Stimulated activated CD4-positive, alpha-beta T cell treated with anti-CD3 and anti-CD28 coated beads, Interleukin-15, amount 100 ng/mL, for 1 hour (primary cell): ENCODE measurements at places on chromosomes 2 and 18.
A peak's percentile ranks its signal among the peaks of the same experiment; 100 is the strongest.

DNA sequence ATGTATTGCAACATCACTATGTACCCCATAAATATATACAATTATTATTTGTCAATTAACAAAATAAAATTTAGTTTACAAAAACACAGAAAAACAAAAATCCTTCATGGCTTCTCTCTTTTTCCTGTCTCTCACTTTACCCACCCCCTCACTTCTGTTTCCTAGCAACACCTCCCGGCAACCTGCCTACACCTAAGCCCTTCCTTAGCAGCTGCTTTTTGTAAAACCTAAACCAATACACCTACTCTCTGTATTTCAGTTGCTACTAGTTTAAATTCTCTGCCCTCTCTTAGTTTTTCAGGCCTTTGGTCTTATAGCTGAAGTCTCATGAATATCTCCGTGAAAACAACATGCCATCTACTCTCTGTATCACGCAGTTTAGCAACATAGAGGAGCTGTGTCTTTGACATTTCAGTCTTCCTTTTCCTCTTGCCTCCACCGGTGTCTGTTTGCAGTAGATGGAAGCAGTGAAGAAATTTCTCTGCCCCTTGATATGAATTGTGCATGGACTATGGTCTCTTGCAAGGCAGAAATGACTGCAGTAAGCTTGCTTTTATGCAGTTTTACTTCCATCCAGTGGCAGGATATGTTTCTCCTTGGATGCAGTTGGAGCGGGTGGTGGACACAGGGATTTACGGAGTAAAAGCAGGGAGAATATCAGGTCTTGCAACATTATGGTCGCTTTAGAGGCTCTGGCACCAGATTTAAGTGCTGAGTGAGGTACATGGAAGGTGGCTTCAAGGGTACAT, 42.0 kb upstream of the ZDBF2 start:
- DNase-seq = no peak

DNA sequence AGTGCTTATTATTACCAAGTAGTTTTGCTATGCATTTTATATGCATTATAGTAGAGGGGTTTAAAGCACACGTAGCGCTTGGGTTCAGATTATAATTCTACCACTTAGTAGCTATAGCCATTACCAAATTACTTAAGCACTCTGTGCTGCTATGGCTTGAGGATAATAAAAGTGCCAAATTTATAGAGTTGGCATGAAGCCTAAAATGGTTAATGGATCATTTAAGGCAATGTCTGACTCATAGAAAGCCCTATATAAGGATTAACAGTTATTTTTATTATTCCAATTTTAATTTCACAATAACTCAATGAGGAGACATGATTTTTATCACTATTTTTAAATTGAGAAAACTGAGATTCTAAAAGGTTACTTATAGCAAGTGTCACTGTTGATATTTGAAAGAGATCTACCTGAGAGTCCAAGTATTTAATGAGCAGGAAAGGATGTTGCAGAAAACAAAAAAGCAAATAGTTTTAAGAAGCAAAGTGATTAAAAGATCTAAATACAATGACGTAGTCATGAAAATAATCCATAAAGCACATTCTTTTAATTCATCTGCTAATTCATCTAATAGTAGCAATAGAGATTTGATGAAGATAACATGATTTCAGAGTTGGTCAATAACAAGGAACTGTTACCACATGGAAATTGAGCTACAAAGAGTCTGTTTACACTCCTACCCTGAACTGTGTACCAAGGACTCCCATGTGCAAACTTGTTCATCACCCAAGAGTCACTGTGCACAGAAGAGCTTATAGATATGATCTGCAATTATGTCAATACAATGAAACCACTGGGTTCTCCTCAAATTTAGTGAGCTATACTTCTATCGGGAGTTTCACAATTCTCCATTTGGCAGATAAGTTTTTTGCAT, 78.8 kb upstream of the DTNA start:
- DNase-seq = no peak

GRCh38 chr2:105691947-105692390, 52.7 kb upstream of the NCK2 start:
- no peak for DNase-seq

DNA sequence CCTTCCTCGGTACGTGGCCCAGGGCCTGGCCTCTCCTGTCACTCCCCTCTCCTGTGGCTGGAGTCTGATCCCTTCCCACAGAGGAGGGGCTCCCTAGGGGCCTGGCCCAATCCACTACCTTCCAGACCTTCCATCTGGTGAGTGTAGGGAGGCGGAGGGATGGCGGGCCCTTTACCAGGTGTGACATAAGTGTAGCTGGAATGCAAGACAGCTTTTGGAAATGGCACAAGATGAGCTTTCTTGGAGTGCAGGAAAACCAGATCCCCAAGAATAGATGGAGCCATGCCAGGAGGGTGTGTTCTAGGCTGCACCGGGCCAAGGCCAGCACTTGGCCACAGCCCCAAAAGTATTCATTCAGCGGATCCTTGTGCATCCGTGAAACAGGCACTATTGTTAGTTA, 30.1 kb downstream of the IGFBP5 start:
- no peak for DNase-seq

GRCh38 chr2:126312579-126312978, 343.4 kb upstream of the GYPC start:
- no peak for DNase-seq

DNA sequence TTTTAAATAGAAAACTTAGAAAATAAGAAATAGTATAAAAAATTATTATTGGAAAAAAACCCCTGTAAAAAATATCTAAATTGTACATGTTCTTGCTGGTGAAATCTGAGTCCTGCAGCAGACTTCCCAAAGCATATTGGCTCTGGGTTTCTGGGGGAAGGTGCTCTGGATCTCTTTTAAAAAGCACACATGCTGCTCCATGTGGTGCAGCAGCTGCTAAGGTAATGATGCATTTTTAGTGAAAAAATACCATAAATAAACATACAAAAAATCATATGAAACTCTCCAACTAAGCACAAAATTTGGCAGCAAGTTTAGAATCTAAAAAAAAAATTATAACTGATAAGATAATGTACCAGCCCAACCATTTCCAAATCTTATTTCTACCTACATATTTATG, 216.5 kb downstream of the GPD2 start:
- DNase-seq = no peak

DNA sequence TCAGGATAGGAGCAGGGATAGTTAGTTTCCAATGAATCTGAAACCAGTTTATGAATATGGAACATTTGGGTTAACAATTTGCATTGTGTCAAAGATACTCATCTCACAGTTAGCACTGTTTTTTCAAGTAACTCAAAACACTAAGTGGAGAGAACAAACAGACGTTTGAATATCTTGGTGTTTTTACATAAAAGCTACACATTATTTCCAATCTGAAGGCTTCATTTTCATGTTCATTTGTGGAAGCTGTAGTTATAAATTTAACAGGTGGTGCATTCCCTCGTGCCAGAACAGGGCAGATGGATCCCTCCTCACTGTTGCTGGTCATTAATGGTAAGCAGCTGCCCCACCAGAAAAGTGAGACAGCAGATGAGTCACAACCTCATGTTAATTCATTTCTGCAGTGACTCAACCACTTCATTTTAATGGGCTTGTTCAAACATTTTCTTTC, 286.9 kb downstream of the TMX3 start:
- DNase-seq = no peak

DNA sequence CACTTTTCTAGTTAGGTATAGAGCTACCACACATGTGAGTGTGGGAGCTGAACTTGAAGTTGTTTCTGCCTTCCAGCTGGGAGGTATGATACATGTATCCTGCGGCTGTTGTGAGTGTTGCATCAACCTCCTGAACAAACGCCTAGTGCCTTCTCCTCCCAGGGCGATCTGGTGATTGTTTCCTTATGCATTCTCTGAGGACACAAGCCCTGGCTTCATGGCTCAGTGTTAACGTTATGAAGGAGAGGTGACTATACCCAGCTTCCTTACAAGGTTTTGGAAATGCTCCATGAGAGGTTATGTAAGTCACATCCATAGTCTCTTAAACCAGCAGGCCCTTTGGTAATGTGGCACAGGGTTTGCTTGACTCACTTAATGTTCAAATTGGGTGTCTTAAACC, 64.9 kb downstream of the SPRED2 start:
- no peak for DNase-seq

DNA sequence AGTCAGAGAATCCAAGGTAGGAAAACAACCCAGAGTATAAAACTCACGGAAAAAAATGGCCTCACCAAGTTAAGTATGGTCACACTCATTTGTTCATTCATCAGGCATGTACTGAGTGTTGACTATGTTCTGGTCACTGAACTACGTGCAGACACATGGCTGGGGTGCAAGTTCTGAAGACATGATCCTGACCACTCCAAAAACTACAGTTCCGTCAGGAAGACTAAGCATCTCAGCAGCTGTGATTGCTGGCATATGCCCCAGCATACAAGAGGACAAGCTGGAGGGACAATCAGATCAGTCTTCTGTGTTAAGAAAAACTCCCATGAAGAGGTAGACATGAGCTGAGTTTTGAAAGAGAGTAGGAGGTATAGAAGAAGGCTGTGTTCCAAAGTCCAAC, 72.8 kb downstream of the TCF4 start:
- no peak for DNase-seq

DNA sequence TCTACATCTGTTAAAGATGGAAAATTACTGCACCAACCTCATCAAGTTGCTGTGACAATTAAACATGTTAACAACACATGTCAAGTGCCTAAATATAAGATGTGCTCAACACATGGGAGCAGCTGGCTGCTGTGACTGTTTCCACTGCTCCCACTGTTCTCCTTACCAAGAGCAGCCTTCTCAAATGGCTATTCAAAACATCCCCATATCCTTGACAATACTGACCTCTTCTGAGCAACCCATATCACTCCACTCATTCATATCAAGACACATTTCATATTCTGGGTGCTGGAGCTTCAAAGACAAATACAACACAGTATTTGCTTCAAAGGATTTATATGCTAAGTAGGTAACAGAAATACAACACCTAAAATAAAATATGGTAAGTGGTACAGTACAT, 60.3 kb downstream of the PIAS2 start:
- DNase-seq = no peak

DNA sequence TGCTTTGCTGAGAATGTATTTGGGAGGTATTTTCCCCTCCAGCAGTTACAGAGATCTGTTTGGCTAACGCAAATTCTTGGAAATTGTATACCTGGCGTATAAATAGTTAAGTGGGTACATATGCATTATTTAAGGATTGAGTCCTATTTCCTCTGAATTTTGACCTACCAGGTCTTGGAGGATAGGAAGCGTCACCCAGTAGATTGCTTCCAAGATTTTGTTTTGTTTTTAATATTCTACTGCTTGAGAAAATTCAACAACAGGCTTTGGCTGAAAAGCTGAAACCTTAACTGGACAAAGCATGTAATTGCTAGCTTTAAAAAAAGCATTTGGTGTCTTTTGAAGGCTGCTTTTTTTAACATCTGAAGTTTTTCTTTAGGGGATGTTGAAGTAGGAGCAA, 150.1 kb downstream of the WDSUB1 start:
- no peak for DNase-seq

DNA sequence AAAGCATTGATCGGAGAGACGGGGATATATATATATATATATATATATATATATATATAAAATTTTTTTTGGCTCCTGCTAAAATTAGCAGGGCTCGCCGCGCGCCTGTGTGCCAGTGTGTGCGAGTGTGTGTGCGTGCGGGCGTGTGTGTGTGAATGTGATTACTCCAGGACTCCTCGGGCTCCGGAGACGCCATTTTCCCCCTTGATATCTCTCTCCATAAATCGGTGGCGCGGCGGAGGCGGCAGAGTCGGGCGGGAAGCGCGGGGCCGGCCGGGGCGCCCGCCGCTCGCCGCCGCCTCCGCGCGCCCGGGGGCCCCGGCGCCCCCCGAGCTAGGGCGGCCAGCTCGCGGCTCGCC, 795 bp upstream of the SETBP1 start:
- no peak for DNase-seq

GRCh38 chr2:173792166-173792565, 173.0 kb downstream of the SP3 start:
- DNase-seq = no peak

DNA sequence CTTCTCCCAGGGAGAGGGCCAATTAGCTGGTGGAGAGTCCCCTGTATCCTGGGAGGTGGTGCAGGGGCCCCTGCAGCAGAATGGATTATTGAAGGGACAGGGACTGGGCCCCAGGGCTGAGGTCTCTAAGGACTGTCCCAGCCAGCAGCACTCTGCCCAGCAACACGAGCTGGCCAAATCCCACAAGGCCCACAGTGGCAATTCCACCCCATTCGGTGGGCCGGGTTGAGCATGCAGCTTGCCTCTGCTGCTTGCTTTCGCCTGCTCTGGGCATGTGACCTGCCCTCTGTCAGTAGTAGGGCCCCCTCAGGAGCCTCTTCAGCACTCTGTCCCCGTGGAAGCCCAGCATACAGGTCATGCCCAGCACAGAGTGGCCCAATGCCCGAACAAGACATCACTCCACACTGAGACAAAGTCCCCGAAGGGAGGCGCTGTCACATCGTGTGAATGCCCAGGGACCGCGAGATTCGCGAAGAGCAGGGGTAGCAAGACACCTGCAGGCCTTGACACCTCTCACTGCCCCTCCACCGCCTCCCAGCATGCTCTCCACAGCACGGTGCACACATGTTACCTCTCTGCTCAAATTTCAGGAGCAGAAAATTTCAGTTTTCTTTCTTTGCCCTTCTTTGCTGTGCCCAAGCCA, 65.4 kb downstream of the CRACDL start:
- DNase-seq = no peak

DNA sequence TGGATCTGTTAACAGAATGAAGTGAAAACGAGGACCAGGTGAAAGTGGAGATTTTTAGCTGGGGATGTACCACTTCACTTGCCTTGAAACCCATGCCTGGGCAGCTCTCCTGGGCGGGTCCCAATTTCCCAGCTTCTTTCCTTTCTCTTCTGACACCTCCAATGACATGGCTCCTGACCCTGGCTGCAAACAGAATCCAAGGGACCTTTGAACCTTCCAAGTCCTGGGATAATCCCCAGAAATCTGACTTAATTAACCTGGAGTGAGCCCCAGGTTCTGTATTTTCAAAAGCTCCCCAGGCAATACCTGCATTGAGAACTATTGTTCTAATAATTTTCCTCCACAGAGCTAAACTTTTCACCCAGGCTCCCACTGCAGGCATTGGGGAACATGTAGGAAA, 495.9 kb downstream of the CNTNAP5 start:
- DNase-seq = no peak

DNA sequence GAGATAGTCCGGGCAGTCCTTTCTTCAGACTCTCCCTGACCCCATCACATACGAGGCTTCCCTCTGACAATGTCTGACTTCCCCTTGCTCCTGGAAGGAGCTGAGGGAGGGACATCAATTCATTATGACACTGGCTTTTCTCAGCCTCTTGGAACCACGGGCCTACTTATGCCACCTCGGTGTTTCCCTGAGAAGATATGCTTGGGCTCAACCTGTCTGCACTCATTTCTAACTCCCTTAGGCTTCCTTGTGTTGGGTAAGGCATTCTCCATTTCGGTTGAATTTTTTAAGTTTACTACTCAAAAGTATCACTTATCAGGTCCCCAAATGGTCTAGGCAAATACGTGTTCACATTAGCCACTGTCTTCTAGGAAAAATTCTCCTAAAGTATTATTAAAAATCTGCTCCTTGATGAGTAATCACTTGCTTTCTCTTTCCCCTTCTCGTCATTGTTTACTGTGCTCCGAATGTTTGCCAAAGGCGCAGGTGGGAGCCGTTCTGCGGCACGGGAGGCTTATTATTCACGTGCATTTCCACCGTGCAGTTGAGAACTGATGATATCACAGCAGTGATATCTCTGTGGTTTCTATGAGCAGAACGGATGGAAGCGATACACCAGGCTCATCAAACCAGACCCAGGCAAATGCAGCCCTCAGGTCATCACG, 33.1 kb downstream of the ARL4C start:
- peak; percentile 63 for DNase-seq

- DNase-seq = no peak
Measured at GRCh38 chr2:26165403-26165802, 7.5 kb upstream of the GAREM2 start.

- no peak for DNase-seq
Measured at GRCh38 chr18:14958701-14959100, 210.7 kb downstream of the ANKRD30B start.
